ENCODE measurements at places on chromosomes 6 and 20. TPM values are rescaled to one million over a fixed set of nuclear protein-coding genes. Genes with fewer than 3 reads are reported as not detected.

- DNase-seq = no peak
These were observed 166.7 kb downstream of the ESR1 start for GRCh38 chr6:151974061-151974617.

MCHR2 gene
- not detected for total RNA-seq

DNA sequence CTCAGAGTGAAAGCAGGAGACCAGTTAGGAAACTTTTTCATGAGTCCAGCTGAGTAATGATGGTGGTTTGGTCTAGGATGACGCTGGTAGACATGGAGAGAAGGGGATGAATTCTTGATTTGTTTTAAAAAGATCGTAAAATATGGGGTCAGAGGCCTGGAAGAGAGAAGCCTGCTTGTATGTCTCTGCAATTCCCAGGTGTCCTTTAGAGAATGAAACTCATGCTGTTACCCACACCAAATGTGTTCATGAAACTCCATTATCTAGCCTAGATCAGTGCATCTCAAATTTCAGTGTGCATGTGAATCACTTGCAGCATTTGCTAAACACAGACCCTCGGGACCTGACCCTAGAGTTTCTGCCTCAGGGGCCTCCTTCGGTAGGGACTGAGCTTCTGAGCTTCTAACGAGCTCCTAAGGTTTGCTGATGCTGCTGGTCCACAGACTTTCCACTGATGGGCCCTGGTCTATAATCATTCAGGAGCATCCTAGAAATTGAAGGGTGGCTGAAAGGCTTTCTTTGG lies 302.0 kb upstream of the PLCB4 start:
- DNase-seq = no peak

- no peak for DNase-seq
These were observed 5.2 kb upstream of the STMND1 start for GRCh38 chr6:17096652-17097051.

GRCh38 chr6:112331306-112331705 lies 15.8 kb upstream of the RFPL4B start:
- no peak for DNase-seq

- no peak for DNase-seq
These were observed 244.8 kb upstream of the KCNG1 start for GRCh38 chr20:51267679-51268078.

SAMD5 gene
- 6.9 TPM for total RNA-seq

Data from Caki2 (cell line).